Stimulated activated CD4-positive, alpha-beta T cell treated with anti-CD3 and anti-CD28 coated beads, Interleukin-4, amount 100 ng/mL, for 4 hours (primary cell): ENCODE measurements at places on chromosomes 6 and 20.
A peak's percentile ranks its signal among the peaks of the same experiment; 100 is the strongest.

- peak; percentile 38 for DNase-seq
These were observed 104.1 kb upstream of the TRAF3IP2 start for GRCh38 chr6:111709615-111710398.

- DNase-seq = no peak
These were observed 89.6 kb downstream of the FOXO3 start for GRCh38 chr6:108650325-108650724.

DNA sequence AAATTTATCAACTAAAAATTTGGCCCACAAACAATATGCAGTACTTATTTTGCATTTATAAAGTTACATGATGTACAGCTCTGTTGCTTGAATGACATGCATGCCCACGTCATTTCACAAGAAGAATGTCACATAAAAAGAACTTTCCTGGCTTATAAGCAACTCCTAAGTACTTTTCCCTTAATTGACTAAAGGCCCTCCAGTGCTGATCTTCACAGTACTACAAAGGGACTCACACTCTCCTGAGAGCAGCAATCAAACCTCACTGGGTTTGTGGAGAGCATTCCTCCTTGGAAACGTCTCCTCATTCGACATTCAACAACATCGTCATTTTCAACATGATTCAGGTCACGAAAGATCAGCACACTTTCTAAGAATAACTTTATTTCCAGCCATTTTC, 111.1 kb downstream of the IPCEF1 start:
- no peak for DNase-seq

- DNase-seq = no peak
These were observed 19.5 kb upstream of the ADTRP start for GRCh38 chr6:11798096-11798495.

GRCh38 chr20:46901638-46902037, 7.0 kb downstream of the EYA2 start:
- no peak for DNase-seq

DNA sequence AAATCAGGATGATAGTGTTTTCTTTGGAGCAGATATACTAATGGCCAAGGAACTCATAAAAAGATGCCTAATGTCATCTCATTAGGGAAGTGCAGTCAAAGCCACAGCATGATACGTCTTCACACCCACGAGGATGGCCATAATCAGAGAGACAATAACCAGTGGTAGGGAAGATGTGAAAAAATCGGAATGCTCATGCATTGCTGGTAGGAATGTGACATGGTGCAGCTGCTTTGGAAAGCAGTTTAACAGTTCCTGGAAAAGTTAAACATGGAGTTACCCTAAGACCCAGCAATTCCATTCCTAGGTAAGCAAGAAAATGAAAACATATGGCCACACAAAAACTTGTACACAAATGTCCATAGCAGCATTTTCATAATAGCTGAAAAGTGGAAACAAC, 29.9 kb downstream of the BCAS1 start:
- DNase-seq = no peak

DNA sequence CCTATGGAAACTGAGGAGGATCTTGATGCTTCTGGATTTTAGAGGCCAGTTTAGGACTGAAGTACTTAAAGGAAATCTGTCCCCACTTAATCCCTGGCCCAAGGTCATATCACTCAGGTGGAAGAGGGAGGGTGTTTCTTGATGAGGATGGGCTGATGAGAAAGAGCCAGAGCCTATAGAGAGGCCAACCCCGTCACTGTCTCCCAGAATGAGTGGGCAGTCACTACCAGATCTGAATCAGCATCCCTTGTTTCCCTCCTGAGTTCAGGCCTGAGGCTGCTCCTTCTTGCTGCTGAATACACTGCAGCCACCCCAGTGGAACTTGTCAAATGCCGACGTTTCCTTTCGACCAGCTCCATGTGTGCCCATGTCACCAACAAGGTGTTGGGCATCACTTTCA, 14.8 kb downstream of the ARMC12 start:
- no peak for DNase-seq

GRCh38 chr6:135088818-135089809, 34.5 kb upstream of the HBS1L start:
- DNase-seq = no peak

DNA sequence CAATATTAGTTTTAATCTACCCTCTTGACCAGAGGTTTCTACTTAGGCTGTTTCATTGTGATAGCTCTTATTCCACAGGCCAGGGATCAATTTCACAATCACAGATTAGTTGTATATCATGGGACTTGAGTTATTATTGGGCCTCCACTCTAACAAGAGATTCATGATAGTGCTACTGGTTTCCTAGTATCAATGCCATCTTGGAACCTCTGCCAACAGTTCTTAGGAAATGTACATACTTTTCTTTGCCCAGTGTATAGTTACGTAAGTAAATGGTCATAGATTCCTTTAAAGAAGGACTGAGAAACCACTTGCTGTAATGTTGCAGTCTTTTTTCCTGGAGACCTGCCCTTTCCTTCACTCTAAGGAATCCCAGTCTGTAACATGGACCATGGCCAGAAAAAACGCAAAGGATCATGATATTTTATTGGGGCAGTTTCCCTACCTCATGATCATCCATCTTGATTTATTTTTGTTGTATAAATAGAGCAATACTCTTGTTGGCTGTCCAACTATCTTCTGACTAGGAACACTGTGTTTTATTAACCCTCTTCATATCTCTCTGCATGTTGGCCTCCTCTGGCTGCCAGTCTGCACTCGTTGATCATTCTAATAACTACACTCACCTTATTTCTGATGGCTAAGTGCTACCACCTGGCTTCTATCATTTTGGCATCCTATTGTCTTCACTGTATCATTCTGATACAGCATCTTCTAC, 38.0 kb upstream of the VGLL2 start:
- DNase-seq = no peak

GRCh38 chr6:79546186-79546585, 9.0 kb upstream of the LCA5 start:
- no peak for DNase-seq

GRCh38 chr20:45833030-45833882, at the start of gene SNX21:
SNX21 (plus strand) TSS chr20:45833799; CDS start chr20:45833920, 121 bp downstream.
- DNase-seq = no peak

DNA sequence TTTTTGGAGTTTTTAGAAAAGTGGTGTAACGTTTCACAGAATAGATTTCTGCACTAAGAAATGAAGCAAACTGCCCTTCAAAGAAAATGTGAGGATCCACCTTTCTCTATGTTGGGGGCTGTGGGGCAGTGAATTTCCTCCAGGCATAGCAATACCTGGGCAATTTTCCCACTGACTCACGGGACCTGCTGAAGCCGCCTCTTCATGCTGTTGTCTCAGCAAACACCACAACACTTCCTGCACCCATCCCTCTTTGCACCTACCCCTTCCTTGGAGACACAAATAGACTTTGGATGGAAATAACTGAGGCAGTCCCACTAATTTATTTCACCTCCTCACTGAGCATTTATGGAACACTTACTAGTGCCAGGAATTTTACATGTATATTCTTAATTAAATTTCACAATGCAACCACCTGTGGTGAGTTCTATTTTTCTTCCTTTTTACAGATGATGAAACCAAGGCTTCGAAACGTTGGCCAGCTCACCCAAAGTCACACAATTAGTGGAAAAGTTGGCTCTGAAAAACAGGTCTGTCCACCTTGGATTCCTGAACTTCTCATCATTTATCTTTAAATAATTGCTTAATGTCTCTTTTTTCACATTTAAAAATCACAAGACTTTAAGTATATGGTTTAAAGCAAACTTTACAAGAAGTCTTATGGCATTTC, 17.2 kb upstream of the ADGRF1 start:
- no peak for DNase-seq

- no peak for DNase-seq
These were observed 11.5 kb upstream of the IPCEF1 start for GRCh38 chr6:154367839-154368695.

- no peak for DNase-seq
These were observed 1.5 kb downstream of the FOXC1 start for GRCh38 chr6:1611322-1611571.

GRCh38 chr6:139863346-139863745, 488.9 kb upstream of the CITED2 start:
- no peak for DNase-seq

- no peak for DNase-seq
These were observed 365.2 kb upstream of the POU3F2 start for GRCh38 chr6:98469141-98469540.

- DNase-seq = no peak
These were observed 64.2 kb upstream of the FAM184A start for GRCh38 chr6:119142637-119143036.

DNA sequence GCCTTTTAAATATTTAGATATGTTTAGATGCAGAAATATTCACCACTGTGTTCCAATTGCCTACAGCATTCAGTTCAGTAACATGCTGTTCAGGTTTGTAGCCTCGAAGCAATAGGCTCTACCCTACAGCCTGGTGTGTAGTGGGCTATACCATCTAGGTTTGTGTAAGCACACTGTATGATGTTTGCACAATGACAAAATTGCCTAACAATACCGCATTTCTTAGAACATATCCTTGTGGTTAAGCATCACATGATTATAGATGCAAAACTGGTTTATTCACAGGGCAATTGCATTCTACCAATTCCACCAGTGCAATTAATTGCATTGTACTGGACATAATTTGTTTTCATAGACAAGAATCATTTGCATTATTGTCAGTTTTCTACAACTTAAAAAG, 7.9 kb upstream of the SLC22A16 start:
- DNase-seq = no peak

DNA sequence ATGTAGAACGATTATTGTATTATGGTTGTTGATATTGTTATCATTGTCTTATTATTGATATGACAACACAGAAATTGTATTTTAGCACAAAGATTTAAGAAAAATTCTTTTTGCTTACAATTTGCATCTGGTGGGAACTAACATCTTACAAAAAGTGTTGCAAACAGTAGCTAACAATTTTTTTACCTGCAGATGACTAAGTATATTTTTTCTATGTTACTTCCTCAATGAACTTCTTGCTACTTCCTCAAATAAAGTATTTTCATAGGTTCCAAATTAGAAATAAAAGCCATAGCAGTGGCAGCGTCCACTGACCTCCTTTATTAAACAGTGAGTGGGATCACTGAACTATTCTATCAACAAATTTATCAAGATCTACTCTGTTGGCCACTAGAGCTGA, 847.0 kb downstream of the PHF3 start:
- DNase-seq = no peak
